Right lung (tissue), 10 donors: ENCODE measurements at places on chromosomes 2 and 18. TPM values are rescaled to one million over a fixed set of nuclear protein-coding genes. Genes with fewer than 3 reads are reported as not detected.
A peak's percentile ranks its signal among the peaks of the same experiment; 100 is the strongest.

DNA sequence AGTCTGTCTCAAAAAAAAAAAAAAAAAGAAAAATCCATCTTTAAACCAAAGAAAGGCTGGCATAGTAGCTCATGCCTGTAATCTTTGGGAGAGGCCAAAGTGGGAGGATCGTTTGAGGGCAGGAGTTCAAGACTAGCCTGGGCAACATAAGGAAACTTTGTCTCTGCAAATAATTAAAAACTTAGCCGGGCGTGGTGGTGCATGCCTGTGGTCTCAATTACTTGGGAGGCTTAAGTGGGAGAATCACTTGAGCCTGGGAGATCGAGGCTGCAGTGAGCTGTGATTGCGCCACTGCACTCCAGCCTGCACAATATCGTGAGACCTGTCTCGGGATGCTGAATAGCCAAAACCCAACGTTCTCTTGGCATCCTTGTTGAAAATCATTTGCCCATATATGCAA, 6.1 kb downstream of the CNOT11 start:
- DNase-seq: no peak

DNA sequence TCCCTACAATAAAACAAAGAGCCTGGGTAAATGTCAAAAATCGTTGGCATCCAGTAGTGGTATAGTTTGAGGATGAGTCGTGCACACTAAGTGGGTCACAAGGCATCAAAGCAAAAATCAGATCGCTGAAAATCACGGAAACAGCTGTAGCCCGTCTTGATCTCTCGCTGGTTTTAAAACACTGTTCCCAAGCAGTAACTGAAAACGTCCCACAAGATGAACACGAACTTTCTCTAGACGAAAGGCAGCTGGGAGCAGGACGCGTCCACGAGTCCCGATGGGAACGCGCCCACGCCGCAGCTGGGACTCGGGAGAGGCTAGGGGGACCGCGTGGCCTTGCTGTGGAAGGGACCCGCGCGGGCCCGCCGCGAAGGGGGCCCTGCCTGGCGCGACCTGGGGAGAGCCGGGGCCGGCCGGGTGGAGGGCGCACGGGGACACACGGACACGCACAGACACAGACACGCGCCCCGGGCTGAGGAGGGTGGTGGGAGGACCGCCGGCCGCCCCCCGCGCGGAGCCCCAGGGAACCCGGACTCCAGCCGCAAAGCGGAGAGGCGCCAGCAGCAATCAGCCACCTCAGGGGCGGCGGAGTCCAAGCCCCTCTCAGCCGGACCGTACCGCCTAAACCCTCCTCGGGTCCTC, 651 bp downstream of the STK17B start:
- DNase-seq: peak; percentile 64

GRCh38 chr18:70135604-70136003, 69.9 kb downstream of the RTTN start:
- no peak for DNase-seq

GRCh38 chr2:97871096-97871780, 124.5 kb downstream of the TMEM131 start:
- DNase-seq: no peak

- DNase-seq: peak; percentile 23
Measured at GRCh38 chr2:151946899-151947812, 118.9 kb upstream of the ARL5A start.

DNA sequence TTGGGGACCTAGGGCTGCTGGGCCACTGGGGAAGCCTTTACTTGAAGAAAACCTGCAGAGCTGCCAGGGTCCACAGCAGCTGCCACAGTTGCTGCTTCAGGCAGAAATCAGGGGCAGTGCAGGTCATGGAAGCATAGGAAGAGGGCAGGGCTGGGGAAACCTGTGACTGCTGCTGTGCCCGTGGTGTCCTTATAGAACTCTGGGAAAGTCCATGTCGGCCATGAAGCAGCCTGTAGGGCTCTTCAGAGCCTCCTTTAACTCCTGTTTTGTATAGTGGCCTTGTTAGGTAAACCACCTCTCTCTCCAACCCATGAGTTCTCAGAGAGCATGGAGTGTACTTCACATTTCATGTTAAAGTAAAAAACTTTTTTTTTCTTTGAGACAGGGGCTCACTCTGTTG, 62.1 kb downstream of the SMAD4 start:
- peak; percentile 20 for DNase-seq

- no peak for DNase-seq
Measured at GRCh38 chr18:33745871-33746545, 168.0 kb downstream of the ASXL3 start.

DNA sequence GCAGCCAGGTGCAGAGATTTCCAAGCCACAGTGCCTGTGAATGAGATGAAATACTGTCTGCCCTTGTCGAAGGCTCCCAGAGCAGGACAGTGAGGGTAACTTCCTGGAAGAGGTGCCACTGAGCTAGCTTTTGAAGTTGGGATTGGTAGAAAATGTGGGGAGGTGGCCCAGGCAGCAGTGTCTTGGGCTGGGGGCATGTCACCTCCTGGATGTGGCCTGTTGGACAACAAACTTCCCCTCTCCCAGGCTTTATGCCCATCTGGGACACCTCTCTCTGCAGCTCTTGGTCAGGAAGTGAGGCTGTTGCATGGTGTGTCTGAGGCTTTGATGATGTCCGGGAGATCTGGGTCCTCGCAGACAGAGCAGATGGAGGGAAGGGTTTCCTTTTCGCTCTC, 151.4 kb downstream of the DYSF start:
- no peak for DNase-seq

- no peak for DNase-seq
Measured at GRCh38 chr18:33232318-33232626, 208.2 kb downstream of the CCDC178 start.

GRCh38 chr2:133390156-133390555, 178.1 kb downstream of the NCKAP5 start:
- DNase-seq: no peak

DNA sequence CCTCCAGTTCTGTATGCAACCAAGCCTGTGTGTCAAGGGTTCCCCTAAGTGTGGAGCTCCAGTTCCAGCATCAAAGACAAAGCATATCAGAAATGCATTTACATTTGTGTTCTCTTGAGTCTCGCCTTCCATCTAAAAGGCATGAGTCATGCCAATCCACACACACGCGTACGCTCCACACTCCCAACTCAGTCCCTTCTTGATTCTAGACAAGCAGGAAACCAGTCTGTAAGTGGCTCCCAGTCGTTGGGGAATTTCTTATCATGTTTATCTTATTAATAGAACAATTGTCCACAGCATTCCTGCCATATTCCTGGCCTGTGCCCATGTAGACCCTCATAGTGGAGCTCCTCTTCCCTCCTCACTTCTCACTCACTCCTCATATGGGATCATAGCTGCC, 86.4 kb upstream of the SLC35G4 start:
- no peak for DNase-seq

GRCh38 chr18:46411867-46412690, 244.9 kb downstream of the LOXHD1 start:
- DNase-seq: peak; percentile 40

DNA sequence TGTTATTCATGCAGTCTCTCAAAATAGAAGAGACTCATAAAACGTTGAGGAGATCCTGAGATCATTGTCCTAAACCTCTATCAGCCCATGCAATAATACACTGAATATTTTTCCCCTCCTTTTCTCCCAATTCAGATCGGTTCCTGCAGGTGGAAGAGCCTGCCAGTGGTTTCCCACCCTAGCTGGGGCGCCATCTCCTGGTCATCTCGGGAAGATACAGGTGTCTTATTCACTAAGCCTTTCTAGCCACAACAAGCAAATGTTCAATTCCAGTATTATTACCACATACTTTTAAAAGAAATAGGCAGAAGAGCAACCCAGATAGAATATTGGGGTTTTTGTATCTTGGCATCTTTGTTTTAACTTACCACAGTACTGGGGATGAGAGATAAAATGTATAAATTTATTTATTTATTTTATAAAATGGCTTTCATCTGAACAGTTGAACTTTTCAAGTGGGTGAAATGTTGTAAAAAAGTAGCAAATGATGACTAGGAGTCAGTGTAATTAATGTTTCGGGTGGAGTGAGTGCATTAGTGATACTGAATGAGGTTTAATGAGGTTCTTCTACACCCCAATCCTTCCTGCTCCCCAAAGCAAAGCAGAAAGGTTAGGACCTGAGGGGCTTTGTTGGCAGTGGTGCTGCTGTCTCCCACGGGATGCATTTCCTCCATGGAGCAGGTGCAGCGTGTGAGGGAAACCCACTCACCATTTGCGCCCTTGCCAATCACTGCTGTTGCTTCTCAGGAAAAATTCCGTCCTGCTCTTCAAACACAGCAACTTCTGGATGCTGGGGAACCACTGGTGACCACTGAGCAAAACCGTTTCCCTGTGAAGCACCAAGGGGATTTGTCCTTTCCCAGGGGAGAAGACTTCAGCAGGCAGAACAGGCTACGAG, 147.1 kb upstream of the FHL2 start:
- DNase-seq: no peak

GRCh38 chr2:152354069-152354755, 19.2 kb downstream of the FMNL2 start:
- no peak for DNase-seq

- DNase-seq: no peak
Measured at GRCh38 chr2:205837663-205838062, 155.4 kb downstream of the NRP2 start.

DNA sequence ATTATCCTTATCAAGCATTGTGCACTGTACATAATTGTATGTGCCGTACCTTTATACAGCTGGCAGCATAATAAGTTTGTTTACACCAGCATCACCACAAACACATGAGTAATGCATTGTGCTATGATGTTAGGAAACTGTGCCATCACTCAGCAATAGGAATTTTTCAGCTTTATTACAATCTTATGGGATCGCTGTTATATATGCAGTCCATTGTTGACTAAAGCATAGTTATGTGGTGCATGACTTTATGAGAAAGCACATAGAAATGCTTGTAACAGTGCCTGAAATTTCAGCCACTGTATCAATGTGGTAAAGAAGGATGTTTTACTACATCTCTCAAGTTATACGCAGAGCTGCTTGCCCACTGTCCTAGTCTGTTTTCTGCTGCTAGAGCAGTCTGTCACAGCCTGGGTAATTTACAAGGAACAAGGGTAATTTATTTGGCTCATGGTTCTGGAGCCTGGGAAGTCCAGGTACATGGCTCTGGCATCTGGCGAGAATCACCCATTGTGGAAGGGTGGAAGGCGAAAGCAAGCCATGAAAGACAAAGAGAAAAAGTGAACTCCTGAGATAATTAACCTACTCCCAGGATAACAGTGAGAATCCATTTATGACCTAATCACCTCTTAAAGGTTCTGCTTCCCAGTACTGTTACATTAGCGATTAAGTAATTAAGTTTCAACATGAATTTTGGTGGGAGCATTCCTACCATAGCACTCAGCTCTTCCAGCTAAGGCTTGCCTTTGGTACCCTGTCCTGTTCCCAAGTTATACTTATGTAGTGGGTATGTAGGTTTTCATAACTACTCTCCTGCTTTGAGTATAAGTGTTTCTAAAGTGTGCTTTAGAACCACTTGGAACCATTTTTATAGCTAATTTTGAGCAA, 4.6 kb downstream of the MAP3K20 start:
- no peak for DNase-seq

- no peak for DNase-seq
Measured at GRCh38 chr2:75340560-75340959, 141.2 kb upstream of the TACR1 start.

- DNase-seq: no peak
Measured at GRCh38 chr2:129803032-129803431, 176.4 kb upstream of the RAB6C start.

Gene GPC1
- 34.6 TPM for polyA plus RNA-seq

Gene SCYGR4
- 0.10 TPM for polyA plus RNA-seq

Gene CDH19
- polyA plus RNA-seq: 0.21 TPM

Gene SH2D6
- polyA plus RNA-seq: 0.97 TPM

Gene TMEFF2
- polyA plus RNA-seq: 1.4 TPM

Gene LBX2
- polyA plus RNA-seq: 0.94 TPM

Gene C2orf78
- polyA plus RNA-seq: not detected

Gene KCNG2
- 0.16 TPM for polyA plus RNA-seq

Gene BCL2
- polyA plus RNA-seq: 11.1 TPM

Gene MAPK4
- polyA plus RNA-seq: 1.9 TPM

Gene DNER
- polyA plus RNA-seq: 1.4 TPM
